RPMI7951 (cell line): ENCODE measurements at places on chromosomes 12 and 14. TPM values are rescaled to one million over a fixed set of nuclear protein-coding genes. Genes with fewer than 3 reads are reported as not detected.

Gene SIX6
- total RNA-seq: not detected in 2 replicates

Gene IL26
- total RNA-seq: not detected in 2 replicates

Gene KRT79
- 3.3 and 4.8 TPM in 2 replicates for total RNA-seq

Gene HOTAIR
- total RNA-seq: not detected in 2 replicates

Gene COCH
- 0.12 TPM in 1 of 2 replicates, not detected in the other for total RNA-seq

Gene SMIM41
- total RNA-seq: not detected in 2 replicates

- peak; percentile 62 for DNase-seq
These were observed 34.7 kb downstream of the GPR19 start for GRCh38 chr12:12661086-12661856.

DNA sequence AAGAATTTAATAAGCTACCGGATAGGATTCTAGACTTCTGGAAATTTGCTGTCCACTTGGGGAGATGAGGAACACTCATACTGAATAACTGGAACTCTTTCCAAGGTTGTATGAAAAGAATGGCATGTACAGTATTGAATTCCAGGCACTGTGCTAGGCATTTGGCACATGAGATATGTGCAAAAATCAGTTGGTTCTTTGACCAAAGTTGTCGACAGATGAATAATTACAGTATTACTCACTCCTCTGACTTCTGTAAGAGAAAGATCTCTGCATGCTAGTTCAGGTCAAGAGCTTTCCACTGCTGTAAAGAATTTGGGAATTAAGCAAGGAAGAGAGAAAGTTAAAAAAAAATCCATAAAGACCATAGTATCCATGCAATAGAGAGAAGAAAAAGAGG lies 764.7 kb downstream of the BCL11B start:
- DNase-seq: no peak

DNA sequence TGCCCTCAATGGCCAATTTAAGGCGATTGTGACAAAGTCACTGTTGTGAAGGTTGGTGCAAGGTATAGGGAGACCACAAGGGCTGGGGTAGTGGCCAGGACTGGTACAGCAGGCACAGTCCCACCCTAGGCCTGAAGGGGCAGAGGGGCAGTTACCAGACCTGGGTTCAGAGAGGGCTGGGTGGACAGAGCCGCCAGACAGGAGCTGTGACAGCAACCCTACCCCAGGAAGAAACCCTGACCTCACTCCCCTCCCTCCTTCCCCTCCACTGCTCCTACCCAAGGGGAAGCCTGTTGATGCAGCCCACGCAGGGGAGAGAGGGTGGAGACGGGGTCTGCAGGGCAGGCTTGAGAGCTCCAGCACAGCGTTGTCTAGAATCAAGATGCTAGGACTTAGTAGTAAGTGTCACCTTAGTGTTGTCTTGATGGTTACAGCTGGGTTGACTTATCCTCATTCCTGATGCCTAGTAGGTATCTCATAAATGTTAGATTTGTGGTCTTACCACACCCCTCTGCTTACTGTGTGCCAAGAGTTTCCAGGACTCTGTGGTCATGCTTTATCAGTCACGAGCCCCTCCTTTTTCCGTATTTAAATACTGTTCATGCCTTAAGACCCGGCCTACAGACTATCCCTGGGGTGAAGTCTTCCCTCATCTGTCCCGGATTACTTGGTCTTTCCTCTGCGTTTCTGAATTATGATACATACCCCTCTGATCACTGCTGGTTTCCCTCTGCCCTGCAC lies 14.4 kb downstream of the EML1 start:
- DNase-seq: peak; percentile 31

DNA sequence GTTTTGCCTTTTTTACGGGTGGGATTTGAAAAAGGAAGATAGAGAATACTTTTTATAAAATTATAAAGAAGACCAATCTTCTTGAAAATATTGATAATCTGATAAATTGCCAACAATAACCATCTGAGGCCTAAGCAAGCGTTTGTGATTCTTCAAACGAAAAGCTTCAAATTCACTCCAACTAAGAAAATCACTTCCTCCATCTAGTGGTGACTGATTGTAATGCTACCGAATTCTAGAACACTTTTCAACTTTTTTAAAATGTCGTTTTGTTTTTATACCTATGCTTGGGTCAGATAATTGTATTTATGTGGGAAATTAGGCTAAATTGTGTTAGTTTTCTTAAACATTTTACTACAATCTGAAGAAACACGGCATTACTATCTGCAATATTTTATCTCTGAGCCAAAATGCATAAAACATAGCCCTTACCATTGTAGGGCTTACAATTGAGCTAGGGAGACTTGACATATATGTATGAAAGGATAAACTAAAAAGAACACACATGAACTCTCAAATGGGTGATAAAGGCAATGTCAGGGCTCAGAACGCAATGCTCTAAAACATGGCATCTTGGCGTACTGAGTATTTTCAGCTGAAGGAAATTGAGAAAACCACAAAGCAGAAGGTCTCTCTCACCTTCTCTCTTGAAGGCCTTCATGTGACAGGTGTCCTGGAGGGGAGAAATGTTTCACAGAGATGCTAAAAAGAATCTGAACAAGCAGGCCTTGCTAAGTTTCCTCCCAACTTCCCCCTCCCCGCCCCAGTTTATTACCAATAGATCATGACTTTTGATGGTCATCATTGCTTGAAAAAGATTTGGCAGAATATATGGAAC lies 36.8 kb upstream of the G2E3 start:
- DNase-seq: peak; percentile 27

GRCh38 chr12:101780599-101780998 lies 41.3 kb upstream of the SYCP3 start:
- DNase-seq: no peak

DNA sequence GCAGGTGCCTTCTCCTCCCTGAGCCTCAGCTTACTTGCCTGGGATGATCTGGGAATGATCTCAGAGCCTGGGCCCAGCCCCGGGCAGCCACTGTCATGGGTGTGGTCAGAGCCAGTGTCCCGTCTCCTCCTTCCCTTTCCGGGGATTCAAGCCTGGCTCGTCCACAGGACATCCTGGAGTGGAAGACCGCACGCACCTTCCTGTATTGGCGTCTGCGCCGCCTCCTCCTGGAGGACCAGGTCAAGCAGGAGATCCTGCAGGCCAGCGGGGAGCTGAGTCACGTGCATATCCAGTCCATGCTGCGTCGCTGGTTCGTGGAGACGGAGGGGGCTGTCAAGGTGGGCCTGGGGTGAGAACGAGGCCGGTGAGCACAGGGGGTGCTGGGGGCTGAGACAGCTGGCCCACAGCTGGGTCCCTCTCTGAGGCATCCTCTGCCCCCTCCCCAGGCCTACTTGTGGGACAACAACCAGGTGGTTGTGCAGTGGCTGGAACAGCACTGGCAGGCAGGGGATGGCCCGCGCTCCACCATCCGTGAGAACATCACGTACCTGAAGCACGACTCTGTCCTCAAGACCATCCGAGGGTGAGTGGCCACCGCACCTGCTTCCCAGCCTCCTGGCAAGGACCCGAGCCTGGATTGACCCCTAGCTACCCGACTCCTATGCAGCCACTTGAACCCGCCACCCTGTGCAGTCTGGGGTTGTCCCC lies 44.0 kb downstream of the FOXN4 start:
- no peak for DNase-seq

DNA sequence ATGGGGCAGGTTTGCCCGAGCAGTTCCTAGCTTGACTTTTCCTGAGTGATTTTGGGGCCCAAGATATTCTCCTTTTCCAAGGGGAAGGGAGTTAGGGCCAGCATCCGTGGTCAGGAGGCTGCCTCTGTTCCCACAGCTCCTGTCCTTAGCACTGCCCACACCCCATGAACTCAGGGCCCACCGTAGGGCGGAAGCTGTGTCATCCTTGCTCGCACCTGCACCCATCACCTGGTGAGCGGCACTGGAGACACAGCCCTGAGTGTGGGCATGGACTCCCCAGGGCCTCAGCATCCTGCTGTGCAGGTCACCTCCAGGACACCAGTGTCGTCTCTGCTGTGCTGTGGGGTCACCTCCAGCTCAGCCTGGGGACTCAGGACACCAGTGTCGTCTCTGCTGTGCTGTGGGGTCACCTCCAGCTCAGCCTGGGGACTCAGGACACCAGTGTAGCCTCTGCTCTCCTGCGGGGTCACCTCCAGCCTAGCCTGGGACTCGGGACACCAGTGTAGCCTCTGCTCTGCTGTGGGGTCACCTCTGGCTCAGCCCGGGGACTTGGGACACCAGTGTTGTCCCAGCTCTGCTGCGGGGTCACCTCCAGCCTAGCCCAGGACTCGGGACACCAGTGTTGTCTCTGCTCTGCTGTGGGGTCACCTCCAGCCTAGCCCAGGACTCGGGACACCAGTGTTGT lies 322.9 kb downstream of the ADGRD1 start:
- no peak for DNase-seq

- peak; percentile 84 for DNase-seq
These were observed at the start of gene ULK1 for GRCh38 chr12:131894313-131894860. TSS of gene ULK1 (plus strand) at chr12:131894622. CDS start at chr12:131895002, 380 bp downstream.

DNA sequence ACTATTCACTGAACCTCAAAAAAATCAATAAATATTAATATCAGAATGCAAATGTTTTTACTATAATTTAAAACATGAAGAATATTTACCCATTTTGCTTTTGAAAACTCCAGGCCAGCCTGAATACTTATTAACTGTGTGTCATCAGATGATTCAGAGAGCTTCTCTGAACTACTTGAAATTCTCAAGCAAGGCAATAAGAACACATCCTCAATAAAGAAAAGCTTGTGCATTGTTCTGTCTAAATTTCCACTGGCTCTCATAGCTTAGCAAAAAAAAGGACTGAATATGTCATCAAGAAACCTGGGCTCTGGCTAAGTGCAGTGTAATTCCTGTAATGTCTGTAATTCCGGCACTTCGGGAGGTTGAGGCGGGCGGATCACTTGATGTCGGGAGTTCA lies 194.1 kb downstream of the BTG1 start:
- no peak for DNase-seq

- DNase-seq: peak; percentile 45
These were observed 1.6 kb downstream of the CDH24 start for GRCh38 chr14:23055621-23056144.

DNA sequence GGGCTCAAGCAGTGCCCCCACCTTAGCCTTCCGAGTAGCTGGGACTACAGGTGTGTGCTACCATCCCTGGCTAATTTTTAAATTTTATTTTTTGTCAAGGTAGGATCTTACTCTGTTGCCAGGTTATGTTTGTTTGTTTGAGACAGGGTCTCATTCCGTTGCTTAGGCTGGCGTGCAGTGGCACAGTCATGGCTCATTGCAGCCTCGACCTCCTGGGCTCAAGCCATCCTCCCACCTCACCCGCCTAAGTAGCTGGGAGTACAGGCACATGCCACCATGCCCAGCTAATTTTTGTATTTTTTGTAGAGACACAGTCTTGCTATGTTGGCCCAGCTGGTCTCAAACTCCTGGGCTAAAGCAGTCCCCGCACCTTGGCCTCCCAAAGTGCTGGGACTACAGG lies 83.3 kb upstream of the KCNH3 start:
- no peak for DNase-seq

- DNase-seq: peak; percentile 85
These were observed 608.4 kb downstream of the LRFN5 start for GRCh38 chr14:42214981-42215491.

DNA sequence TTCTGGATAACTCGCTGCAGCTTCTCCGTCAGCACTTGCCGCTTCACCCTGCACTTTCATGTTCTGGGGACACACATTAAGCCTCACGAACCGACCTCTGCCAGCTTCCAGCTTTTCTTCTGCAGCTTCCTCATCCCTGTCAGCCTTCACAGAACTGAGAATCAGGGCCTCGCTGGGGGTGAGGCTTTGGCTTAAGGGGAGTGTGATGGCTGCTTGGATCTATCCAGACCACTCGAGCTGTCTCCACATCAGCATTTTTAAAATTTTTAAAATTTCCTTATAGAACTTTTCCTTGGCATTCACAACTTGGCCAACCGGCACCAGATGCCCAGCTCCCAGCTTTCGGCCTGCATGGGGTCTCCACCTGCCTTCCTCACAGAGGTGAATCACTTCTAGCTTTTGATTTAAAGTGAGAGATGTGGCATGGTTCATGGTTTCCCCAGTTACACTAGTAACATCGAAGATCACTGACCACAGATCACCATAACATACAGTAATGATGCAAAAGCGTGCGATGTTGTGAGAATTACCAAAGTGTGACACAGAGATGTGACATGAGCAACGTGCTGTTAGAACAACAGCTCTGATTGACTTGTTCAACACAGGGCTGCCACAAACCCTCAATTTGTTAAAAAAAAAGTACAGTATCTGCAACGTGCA lies 139.1 kb upstream of the C14orf180 start:
- DNase-seq: no peak

GRCh38 chr12:56614627-56615026 lies 15.5 kb downstream of the BAZ2A start:
- DNase-seq: no peak

GRCh38 chr12:114335607-114336006 lies 70.3 kb downstream of the TBX5 start:
- DNase-seq: no peak

DNA sequence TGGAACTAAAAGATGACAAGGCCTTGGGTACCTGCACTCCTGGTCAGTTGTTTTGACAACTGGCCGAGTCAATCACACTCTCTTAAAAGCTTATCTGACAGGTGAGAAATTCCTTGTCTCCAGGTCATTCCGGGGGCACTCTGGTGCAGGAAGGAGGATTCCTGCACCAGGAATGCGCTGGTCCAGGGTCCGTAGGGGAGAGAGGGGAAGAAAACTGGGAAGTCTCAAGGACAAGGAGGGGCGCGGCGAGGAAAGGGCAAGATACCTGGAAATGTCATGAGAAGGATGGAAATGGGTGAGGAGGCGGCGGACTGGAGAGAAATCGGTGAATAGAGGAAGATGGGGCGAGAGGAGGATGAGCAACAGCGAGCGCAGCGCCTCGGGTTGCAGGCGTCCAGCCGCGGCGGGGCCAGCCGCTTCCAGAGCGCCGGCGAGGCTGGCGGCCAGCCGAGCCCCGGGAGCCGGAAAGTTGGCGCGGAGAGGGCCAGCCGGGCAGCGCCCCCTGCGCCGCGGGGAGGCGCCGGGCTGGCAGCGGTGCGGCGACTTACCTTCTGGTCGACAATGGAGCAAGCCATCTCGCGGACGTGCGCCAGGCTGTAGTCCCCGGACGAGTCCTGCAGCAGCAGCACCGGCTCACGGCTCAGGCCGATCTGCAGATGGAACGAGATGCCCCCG lies 809 bp downstream of the PRKD1 start:
- peak; percentile 57 for DNase-seq

- no peak for DNase-seq
These were observed 12.8 kb downstream of the LGALS3 start for GRCh38 chr14:55141825-55142224.

- DNase-seq: no peak
These were observed 73.0 kb downstream of the FUT8 start for GRCh38 chr14:65485516-65485915.

- peak; percentile 65 for DNase-seq
These were observed 64.2 kb downstream of the CLMN start for GRCh38 chr14:95255487-95255886.
